ENCODE measurements at places on chromosomes 7 and 10. TPM values are rescaled to one million over a fixed set of nuclear protein-coding genes. Genes with fewer than 3 reads are reported as not detected.

Gene MMP21
- 0.07 TPM for polyA plus RNA-seq

- DNase-seq: no peak
These were observed at the start of gene GIMAP1 for GRCh38 chr7:150716368-150716767. Gene GIMAP1 (plus strand): TSS chr7:150716613. CDS start chr7:150719048, 2,435 bp downstream.

GRCh38 chr7:28005847-28006231, 174.8 kb downstream of the JAZF1 start:
- no peak for DNase-seq

DNA sequence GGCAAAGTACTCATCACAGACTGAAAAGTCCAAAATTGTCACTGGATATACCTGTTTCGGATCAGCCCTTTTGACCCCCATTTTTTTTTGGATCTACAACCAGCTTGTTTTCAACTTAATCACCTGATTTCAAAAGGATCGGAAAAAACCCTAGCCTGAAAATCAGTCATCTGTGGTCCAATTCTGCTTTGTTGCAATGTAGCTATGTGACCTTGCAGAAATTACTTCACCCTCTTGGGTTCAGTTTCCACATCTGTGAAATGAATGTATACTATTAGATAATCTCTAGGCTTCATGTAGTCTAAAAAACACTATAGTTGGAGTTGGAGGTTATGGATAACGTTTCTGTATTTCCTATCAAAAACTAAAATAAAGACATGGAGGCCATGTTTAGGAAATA, 37.1 kb downstream of the STEAP4 start:
- no peak for DNase-seq
